Myocyte (in vitro differentiated cells): ENCODE measurements at places on chromosomes 6 and 20. TPM values are rescaled to one million over a fixed set of nuclear protein-coding genes. Genes with fewer than 3 reads are reported as not detected.
A peak's percentile ranks its signal among the peaks of the same experiment; 100 is the strongest.

DNA sequence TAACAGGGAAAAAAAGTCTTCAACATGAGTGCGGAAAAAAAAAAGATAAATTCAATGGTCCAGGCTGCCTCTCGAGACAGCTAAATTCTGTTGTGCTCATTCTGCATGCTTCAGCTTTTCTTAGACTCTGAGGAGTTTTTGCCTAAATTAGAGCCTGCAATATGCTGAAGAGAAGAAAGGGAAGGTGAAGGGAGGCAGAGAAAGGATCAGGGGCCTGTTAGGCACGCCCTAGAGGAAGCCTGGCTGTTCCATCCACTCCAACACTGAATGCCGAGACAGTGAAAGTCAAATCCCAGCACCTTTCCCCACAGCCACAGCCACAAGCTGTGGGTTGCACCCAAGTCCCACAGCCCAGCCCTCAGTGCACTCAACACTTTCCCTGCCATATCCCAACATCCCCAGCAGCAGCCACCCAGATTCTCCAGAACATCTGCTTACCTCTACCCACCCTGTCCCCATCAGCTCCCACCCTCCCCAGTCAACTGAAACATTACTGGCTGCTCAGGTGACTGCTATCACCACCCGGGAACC, 37.3 kb downstream of the PREX1 start:
- DNase-seq = no peak

DNA sequence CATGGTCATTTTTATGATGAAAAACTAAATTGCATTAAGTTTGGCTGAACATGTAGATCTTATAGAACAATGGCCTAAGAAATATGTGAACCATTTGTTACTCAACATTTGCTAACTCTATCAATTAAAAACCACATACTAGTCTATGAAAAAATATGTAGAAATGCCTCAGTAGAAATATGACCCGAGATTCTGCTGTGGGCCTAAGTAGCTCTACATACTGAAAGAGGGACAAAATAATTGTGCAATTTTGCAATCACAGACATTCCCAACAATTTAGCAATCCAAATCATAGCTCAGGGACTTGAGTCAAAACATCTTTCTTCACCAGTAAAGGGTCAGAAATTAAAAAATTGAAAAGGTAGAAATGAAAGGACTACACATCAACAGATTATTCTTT, 619.0 kb downstream of the FRK start:
- DNase-seq = peak; percentile 15

GRCh38 chr6:50995036-50995435, 176.4 kb downstream of the TFAP2B start:
- DNase-seq = no peak

DNA sequence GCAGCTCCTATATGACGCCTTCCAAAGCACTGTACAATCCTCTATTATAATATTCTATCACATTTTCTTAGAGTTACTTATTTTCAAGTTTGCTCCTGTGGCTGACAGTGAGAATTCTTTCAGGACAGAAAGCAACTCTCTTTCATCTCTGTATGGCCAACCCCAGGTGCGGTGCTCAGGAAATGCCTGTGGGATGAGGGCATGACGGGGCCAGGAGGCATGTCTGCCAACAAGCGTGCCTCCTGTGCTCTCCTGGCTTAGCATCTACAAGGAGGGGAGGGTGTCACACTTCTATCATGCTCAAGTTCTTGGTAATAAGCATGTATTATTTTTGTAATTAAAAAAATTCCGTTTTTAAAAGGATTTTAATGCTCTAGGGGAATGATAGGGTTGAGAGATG, 11.4 kb downstream of the MRPL14 start:
- DNase-seq = peak; percentile 69

GRCh38 chr6:31299947-31300346, 28.1 kb upstream of the HLA-C start:
- DNase-seq = no peak

GRCh38 chr6:126873351-126873750, 245.1 kb upstream of the RSPO3 start:
- peak; percentile 40 for DNase-seq

GRCh38 chr6:163533443-163533842, 118.9 kb downstream of the QKI start:
- DNase-seq = peak; percentile 78

Gene SLC22A2
- total RNA-seq = not detected in 2 replicates

Gene CDC25B
- 127 and 211 TPM in 2 replicates for total RNA-seq

Gene ENPP3
- total RNA-seq = 0.05 and 0.08 TPM in 2 replicates

Gene SPATA25
- 5.9 and 10.2 TPM in 2 replicates for total RNA-seq

Gene SSTR4
- not detected in 2 replicates for total RNA-seq

Gene RFX6
- not detected in 2 replicates for total RNA-seq
